ENCODE measurements at places on chromosomes 13 and 19.

DNA sequence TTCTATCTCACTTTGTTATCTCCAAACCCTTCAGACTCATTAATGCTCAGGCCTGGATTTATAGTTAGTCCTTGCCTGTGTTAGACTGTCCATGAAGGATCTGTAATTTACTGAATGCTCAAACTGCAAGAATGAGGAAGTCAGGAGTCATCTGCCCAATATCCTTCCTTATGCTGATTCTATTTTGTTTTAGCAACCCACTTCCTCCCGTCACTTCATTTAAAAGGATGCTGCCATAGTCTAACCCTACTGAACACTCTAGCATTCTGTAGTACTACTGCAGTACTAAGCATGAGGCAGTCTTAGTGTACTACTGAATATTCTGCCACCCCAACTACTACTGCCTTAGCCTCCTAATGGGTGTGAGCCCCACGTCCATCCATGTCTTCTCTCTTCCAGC is 1.5 kb downstream of the FCAR start:
- no peak for DNase-seq

DNA sequence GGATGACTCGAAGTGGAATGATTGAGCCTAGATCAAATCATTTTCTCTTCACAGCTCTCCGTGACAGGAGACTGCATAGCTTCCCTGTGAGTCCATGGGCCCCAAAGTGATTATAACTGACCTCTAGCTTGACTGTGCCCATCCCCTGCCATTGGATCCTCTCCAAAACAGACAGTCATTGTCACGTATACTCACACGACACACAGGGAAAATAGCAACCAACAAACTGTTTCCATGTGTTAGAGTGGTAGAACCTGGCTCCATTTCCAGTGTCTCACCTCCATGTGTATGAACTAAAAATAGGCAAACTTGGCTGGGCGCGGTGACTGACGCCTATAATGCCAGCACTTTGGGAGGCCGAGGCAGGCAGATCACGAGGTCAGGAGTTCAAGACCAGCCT is 48.8 kb upstream of the NPAS1 start:
- no peak for DNase-seq

- no peak for DNase-seq
These were observed 47.0 kb upstream of the C13orf46 start for GRCh38 chr13:114020750-114021463.

DNA sequence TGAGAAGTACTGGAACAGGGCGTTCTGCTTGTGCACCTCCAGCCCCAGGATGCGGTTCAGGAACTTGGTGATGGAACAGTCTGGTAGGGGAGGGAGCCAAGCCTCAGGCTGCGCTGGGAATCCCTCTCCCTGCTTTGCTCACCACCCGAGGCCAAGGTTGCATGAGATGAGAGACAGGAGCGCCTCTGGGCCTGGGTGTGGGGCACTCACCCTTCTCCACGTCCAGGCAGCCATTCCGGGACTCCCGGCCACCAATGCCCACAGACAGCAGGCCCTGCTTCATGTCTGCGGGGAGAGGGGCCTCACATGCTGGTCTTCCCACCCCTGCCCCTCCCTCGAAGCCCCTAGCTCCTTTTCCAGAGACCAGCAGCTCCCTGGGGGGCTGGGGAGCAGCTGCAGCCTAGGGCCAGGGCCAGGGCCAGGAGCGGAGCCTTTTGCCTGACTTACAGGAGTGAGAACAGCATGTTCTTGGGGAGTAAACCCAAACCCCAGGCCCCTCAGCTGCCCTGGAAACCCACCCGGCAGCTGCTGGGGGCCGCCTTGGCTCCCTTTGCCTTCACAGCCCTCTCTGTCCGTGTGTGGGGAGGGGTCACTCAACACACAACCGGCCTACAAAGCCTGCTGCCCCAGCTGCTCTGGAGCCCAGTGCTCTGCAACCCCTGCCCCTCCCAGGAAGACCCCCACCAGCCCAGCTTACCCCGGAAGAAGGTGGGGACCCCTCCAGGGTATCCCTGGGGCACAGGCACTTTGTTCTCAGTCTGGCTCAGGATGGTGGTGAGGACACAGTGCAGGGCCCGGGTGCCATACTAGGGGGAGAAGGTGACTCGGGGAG is 7.2 kb downstream of the GPX4 start:
- DNase-seq = no peak

DNA sequence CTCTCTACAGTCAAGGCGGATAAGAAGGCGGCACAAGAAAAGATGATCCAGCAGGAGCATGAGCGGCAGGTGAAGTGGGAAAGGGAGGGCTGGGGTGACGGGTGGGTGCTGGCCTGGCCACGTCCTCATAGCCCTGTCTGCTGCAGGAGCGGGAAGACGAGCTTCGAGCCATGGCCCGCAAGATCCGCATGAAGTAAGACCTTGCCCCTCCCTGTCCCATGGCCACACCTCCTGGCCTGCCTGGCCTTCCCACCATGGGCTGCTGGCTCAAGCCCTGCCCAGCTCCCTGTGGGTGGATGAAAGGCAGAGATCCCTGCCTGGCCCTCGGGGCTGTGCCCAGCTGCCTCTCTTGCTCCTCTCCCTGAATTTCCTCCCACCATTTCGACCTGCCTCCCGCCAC is 7.2 kb downstream of the ZNF296 start:
- DNase-seq = no peak

GRCh38 chr13:90689111-90689510 is 658.4 kb upstream of the MIR17HG start:
- DNase-seq = no peak

DNA sequence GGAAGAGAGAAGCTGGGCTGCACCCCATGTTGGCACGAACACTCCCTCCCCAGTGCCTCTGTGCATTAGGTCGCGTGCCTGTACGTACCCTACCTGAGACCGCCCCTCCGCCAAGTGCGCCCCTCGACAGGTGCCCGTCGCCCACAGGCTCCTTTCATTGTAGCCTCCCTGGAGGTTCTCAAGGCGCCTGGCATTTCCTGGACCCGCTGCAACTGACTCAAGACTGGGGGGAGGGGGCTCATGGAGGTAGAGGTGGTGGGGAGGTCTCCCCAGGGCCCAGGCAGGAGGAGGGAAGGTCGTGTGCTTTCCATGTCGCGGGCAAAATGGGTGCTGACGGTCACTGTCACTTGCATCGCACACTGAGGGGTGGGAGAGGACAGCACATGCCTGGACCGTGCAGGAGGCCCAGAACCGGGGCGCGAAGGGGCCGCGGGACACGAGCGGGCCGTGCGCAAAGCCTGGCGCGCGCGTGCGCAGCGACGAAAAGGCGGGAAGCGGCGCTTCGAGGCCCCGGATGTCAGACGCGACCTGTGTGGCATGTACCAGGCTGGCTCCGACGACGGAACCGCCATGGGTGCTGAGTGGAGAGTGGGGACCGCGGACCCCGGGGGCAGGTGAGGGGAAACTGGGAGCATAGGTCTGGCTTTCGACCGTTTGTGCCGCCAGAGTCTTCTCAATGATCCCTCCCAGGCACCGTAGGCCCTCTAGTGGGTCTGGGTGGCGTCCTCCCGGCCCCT is 16.5 kb downstream of the NFIX start:
- no peak for DNase-seq

GRCh38 chr13:109166804-109167203 is 537.4 kb downstream of the MYO16 start:
- DNase-seq = no peak

GRCh38 chr13:42548731-42549551 is 25.0 kb upstream of the TNFSF11 start:
- DNase-seq = no peak

DNA sequence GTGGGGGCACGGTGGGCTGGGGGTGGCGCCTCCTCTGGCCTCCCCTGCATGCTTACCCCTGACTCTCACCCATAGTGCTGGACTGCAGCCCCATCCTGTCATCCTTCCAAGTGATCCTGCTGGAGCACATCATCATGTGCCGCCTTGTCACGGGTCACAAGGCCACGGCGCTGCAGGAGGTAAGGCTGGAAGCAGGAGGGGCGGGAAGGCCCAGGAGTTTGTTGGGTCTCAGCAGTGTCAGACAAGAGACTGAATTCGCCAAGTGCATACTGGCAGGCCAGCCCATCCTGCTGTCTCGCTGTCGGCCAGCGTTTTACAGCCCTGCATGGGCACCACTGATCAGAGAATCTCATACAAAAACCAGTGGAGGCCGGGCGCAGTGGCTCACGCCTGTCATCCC is 23.1 kb downstream of the MAU2 start:
- DNase-seq = no peak

DNA sequence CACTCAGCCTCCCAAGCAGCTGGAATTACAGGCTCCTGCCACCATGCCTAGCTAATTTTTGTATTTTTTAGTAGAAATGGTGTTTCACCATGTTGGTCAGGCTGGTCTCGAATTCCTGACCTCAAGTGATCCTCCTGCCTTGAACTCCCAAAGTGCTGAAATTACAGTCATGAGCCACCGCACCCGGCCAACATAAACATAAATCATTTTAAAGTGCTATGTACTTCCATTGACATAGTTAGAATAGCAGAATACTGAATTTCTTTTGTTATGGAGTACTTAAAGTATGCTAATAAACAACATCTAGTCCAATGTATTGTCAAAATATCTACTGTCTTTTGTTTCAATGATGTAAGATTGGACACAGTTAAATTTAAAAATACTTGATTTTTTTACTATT is 539.0 kb downstream of the PCDH9 start:
- DNase-seq = no peak

GRCh38 chr19:34409189-34410164 is 5.3 kb downstream of the PDCD2L start:
- DNase-seq = no peak

DNA sequence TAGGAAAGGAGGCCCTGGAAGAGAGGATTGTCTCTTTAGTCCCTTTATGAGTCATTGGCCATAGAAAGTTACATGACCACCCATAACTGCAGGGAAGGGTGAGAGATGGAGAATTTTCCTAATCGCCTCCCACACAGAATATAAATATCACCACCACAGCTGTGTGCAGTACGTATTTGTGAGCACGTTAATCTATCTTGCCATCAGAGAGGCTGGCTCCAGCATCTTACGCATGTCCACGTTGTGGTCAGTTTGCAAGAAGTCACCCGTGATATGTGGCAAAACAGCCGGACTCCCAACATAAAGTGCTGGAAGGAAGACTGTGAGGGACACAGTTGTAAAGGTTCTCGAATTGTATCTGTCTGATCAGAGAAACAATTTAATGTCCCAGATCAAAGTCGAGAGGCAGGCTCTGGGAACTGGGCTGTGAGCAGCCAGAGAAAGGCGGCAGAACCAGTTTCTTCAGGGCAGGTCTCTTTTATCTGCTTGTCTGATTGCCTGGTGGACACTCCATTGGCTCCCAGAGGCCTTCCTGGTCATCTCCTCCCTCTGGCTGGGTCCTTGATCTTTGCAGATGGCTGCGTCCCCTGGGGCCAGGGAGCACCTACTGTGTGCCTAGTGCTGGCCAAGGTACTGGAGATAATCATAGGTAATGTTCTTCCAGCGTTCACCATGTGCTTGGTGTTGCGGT is 74.9 kb downstream of the SIPA1L3 start:
- DNase-seq = no peak

DNA sequence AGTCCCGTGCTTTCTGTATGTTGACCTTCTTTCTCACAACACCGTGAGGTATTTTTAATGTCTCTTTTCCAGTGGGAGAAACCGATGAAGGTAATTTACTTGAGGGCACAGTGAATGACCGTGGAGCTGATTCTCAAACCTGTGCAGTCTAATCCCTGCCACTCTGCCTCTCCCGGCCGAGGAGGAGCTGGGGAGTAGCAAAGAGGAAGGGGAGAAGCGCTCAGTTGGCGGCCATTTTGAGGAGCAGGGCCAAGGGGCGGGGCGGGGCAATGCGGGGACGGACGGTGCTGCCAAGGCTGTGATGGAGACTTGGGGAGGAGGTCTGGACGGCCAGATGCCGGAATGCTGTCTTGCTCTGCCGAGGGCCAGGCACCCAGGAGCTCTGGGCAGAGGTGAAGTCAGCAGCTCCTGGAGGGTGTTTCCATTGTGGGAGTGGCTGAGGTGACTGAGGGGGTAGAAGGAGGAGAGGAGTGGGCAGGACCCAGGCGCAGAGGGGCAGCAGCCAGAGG is 12.4 kb upstream of the RANBP3 start:
- DNase-seq = peak; percentile 66

- peak; percentile 20 for DNase-seq
These were observed 1.6 kb downstream of the ZNF414 start for GRCh38 chr19:8512115-8512967.

- no peak for DNase-seq
These were observed 667.8 kb downstream of the SLITRK1 start for GRCh38 chr13:83214452-83214851.

DNA sequence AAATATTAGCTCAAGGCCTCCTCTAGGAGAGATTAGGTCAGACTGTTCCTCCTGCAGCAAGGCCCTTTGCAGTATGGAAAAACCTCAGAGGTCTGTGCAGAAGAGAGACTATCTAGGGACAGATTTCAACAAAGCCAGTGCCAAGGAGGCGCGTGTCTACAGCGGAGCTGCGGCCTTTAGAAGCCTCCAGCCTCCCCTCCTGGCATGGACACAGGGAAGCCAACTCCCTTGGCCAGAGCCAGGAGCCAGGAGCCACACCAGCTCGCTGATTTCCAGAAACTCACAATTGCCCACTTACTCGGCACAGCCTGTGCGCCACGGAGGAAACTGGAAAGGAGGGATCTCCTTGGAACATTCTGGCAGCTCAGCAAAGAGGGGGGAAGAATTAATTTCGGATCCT is 63.4 kb downstream of the INSR start:
- DNase-seq = no peak

Measured in urothelium cell line (cell line).